NCI-H1930 (cell line): ENCODE measurements at places on chromosomes 11 and 22.

- no peak for DNase-seq
Observed at GRCh38 chr11:57426439-57426928, 437 bp downstream of the SLC43A3 start.

GRCh38 chr11:91209751-91210150 lies 986.9 kb upstream of the CHORDC1 start:
- no peak for DNase-seq

DNA sequence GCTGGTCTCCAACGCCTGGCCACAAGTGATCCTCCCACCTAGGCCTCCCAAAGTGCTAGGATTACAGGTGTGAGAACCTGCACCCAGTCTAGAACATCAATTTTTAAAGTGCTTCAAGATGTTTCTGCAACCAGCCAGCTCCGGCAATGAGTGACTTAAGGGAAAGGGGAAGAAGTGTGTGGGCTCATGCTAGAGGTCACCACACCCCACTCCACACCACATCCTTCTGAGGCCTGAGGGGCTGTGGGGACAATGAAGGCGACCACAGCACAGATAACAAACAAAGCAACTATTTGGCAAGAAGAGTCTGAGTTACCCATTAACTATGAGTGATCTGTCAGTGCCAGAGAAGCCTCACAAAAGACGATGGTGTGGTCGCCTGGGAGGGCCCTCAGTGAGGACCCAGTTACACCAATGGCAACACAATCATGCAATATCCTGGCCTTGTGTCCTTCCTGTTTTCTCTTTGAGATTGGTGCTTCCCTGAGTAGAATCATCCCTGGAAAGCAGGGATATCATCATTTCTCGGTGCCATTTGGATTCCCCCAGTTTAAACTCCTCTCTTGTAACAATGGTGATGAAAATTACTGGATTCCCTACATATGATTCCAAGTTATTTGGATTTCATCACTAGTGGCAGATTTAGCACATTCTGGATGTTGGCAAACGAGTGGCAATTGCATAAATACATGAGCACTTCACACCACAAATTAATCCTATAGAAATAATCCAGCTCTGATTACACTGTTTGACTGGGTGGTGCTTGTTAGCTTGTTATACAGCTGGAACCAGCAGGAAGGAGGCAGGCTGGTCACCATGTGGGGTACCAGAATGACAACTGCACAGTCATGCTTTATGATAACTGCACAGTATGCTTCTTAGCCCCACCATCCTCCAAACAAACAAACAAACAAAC lies 18.4 kb downstream of the ABTB2 start:
- no peak for DNase-seq

- DNase-seq = no peak
Observed at GRCh38 chr11:44883277-44883676, 67.4 kb downstream of the TP53I11 start.
